Peyer's patch (tissue), 4 donors: ENCODE measurements at places on chromosomes 2 and 18. TPM values are rescaled to one million over a fixed set of nuclear protein-coding genes. Genes with fewer than 3 reads are reported as not detected.
A peak's percentile ranks its signal among the peaks of the same experiment; 100 is the strongest.

DNA sequence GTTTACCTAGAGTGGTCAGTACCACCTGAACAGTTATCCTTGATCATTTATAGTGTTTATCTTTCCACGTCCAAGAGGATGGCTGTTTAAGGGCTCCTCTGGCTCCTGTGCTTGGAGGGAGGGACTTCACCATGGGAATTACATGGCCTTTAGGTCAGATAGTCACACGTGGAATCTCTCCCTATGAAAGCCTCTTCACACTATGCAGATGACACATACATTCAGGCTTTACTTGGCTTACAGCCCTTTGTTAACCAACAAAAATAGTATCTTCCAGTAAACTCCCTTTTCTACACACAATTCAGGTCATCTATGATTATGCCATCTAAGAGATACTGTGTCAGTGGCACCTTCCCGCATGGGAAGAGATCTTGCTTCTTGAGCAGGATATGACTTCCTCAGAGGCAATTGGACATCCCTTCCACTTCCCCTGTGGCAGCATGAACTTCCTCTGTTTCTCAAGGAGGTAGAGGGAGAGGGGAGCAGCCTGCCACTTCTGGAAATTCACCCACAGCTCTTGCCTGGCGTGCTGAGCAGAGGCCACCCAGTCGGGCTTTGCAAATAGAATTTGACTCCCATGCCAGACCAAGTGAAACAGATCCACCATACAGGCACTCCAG is 53.5 kb downstream of the COLEC12 start:
- H3K4me3 ChIP-seq, result no peak overlapping the region
- H3K36me3 ChIP-seq, result no peaks in the 10 kb centered on the region
- DNase-seq, result no peak
- no peaks in the 10 kb centered on the region for H3K4me1 ChIP-seq

GRCh38 chr2:50691513-50691912 is 340.4 kb downstream of the NRXN1 start:
- no peaks in the 10 kb centered on the region for H3K27me3 ChIP-seq
- no peak overlapping the region for H3K4me3 ChIP-seq
- H3K4me1 ChIP-seq, result no peaks in the 10 kb centered on the region
- no peak overlapping the region for H3K27ac ChIP-seq

DNA sequence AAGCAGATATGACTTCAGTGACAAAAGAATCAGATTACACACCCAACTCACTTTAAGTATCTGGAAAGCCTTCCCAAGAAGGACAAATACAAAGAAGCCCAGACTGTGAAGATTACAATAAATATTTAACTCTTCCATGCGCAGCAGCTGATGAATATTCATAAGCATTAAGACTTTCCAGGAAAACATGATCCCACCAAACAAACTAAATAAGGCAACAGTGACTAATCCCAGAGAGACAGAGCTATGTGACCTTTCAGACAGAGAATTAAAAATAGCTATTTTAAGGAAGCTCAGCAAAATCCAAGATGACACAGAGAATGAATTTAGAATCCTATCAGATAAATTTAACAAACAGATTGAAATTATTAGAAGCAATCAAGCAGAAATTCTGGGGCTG is 108.2 kb upstream of the UBE2E3 start:
- no peaks in the 10 kb centered on the region for H3K4me1 ChIP-seq
- no peaks in the 10 kb centered on the region for H3K27me3 ChIP-seq
- no peak for DNase-seq
- H3K4me3 ChIP-seq, result no peak overlapping the region

- H3K27me3 ChIP-seq, result no peaks in the 10 kb centered on the region
- peak overlapping the region; percentile 47 for H3K4me3 ChIP-seq
- no peaks in the 10 kb centered on the region for H3K36me3 ChIP-seq
- H3K27ac ChIP-seq, result peak overlapping the region; percentile 69
- peaks cover 31% of the 10 kb centered on the region for H3K4me1 ChIP-seq
These were observed 1.0 kb downstream of the CD8A start for GRCh38 chr2:86789687-86790133.

DNA sequence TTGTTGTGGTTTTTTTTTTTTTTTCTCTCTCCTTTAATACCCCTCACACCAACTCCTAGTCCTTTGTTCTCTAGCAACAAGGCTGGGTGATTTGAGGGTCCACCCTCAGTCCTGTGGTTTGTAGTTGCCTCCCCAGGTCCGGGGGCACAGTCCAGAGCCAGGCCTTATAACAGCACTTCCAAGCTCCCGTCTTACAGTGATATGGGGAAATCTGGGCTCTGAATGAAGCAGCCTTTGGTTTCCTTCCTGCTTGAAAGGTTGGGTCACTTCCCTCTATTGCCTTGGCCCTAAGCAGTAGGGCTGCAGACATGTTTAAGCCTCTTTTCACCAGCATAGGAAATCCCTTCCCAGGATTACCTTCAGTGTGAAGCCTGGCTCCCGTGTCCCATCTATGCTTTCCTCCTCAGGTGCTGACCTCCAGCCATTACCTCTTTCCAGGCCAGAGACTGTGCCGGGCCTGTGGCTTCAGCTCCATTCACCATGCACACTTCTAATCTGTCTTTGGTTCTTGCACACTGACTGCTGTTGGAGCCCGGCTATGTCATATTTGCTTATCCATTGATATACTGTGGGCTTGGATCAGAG is 21.2 kb upstream of the NTSR2 start:
- peaks cover 4% of the 10 kb centered on the region for H3K4me1 ChIP-seq
- H3K36me3 ChIP-seq, result no peaks in the 10 kb centered on the region
- no peak overlapping the region for H3K4me3 ChIP-seq
- H3K27ac ChIP-seq, result no peak overlapping the region

DNA sequence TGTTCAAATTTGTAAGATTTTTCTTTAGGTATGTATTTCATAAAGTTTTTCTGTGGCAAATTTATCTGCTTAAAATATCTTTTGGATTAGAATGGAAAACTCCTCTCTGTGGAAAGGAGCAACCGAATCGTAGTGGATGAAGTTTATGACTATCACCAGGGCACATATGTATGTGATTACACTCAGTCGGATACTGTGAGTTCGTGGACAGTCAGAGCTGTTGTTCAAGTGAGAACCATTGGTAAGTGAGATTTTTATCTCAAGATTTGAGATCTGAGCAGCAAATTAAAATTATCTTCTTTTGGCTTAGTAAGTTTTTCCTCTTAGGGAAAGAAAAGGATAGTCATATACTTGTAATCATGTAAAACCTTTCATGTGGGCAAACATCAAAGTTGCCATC is 14.2 kb downstream of the IL18RAP start:
- H3K36me3 ChIP-seq, result no peaks in the 10 kb centered on the region
- H3K27ac ChIP-seq, result no peak overlapping the region
- no peak for DNase-seq
- H3K27me3 ChIP-seq, result no peaks in the 10 kb centered on the region
- H3K4me3 ChIP-seq, result no peak overlapping the region
- no peaks in the 10 kb centered on the region for H3K4me1 ChIP-seq

DNA sequence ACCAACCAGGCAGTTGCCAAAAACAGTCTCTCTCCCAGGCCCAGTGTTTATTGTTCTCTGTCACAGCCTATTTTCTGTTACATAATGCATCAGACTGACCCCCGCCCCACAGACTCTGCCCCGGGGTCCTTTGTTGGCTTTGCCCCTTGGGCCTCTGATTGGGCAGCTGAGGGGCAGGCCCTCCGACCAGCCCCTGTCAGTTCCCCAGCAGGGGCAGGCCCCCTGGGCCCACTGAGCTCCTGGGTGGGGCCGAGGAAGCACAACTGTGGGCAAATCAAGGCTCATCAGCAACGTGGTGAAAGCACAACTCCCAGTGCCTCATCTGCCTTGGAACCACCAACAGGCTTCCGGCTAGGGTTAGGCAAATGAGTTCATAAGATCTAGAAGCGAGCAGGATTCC is 160.1 kb upstream of the MYCN start:
- no peaks in the 10 kb centered on the region for H3K4me1 ChIP-seq
- no peaks in the 10 kb centered on the region for H3K36me3 ChIP-seq
- no peak overlapping the region for H3K27ac ChIP-seq
- H3K27me3 ChIP-seq, result no peaks in the 10 kb centered on the region
- DNase-seq, result no peak

- H3K4me1 ChIP-seq, result no peaks in the 10 kb centered on the region
- peak overlapping the region; percentile 41 for H3K27ac ChIP-seq
- no peaks in the 10 kb centered on the region for H3K36me3 ChIP-seq
- H3K4me3 ChIP-seq, result no peak overlapping the region
These were observed 293.7 kb downstream of the DYSF start for GRCh38 chr2:71746946-71747501.

- no peak overlapping the region for H3K27ac ChIP-seq
- H3K4me3 ChIP-seq, result no peak overlapping the region
- DNase-seq, result no peak
- H3K27me3 ChIP-seq, result no peaks in the 10 kb centered on the region
- H3K36me3 ChIP-seq, result no peaks in the 10 kb centered on the region
These were observed 19.3 kb downstream of the STK25 start for GRCh38 chr2:241489088-241489487.

DNA sequence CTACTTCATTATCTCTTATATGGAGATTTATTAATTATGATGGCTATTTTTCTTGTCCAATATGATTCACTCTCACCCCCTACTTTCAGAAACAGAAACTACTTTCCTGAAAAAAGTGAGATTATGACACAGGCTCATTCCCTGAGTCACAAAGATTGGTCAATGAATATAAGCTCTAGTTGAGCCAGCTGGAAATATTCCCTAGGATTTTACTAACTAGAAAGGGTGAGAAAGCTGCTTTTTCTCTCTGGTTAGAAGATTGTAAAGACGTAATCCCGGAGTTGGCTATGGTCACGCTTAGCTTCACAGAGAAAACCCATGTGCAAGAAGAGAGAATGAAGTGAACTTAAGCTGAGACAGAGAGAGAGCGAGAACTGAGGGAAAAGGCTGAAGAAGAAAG is 223.7 kb upstream of the SMAD7 start:
- no peaks in the 10 kb centered on the region for H3K36me3 ChIP-seq
- H3K27ac ChIP-seq, result no peak overlapping the region

DNA sequence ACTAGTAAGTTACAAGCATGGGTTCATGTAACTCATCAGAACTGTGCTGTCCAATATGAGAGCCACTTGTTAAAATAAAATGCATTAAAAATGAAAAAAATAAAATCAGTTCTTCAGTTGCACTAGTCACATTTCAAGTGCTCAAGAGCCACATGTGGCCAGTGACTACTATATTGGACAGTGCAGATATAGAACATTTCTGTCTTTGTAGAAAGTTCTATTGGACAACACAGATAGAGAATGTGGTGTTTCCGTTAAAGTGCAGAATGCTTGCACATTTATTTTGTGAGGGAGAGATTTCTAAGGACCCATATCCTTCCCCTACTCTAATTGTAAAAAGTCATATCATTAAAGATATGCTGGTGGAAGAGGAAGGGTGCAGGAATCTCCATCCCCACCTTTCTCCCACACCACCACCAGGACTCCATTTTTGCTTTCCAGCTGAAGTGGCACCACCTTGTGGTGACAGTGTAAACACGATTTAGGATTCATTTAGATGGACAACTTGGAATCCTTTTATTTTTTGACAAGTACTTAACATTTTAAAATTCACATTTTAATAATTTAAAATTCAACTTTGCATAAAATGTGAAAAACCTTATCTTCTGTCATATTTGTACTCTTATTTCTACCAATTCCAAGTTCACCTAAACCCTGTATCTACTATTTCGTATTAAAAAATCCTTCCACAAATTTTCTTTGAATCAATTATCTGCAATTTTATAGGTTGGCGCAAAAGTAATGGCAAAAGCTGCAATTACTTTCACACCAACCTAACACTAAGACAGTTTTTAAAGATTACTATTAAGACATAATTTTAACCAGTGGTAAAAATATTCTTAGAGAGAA is 9.4 kb upstream of the CD302 start:
- no peaks in the 10 kb centered on the region for H3K27me3 ChIP-seq
- H3K4me3 ChIP-seq, result no peak overlapping the region
- no peaks in the 10 kb centered on the region for H3K36me3 ChIP-seq
- DNase-seq, result peak; percentile 58
- no peaks in the 10 kb centered on the region for H3K4me1 ChIP-seq

DNA sequence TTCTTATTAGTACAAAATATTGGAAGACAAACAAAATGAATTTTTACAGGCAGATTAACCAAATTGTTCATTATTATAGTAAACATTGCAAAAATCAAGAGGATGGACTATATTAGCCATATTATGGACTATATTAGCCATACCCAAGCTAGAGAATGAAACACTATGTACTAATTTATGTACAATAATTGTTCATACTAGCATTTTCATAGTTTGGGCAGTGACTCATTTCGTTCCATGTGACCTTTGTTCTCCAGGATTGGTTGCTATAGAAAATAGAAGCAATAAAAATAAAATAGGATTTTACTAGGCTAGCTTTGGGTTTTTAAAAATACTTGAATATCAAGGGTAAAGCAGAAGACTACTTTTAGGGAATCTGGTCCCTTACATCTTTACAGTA is 176.8 kb downstream of the ZEB2 start:
- DNase-seq, result no peak
- H3K27me3 ChIP-seq, result no peaks in the 10 kb centered on the region
- no peak overlapping the region for H3K4me3 ChIP-seq
- H3K4me1 ChIP-seq, result no peaks in the 10 kb centered on the region

DNA sequence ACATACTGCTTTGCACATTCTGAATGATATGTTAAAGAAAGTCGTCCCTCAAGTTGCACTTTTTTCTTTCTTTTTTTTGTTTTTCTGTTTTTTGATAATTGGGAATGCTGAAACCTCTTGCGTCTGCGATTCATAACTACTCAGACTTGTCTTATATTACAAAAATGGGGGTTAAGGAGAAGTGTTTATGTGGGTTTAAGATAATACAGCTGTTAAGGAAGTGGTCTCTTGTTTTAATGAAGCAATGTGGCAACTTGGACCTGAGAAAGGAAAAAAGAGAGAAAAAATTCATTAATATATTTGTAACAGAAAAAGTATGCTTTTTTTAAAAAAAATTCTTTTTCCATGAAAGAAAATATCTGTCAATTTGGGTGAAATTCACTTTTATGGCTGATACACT is 268.5 kb upstream of the CCDC68 start:
- peak overlapping the region; percentile 3 for H3K27ac ChIP-seq
- no peaks in the 10 kb centered on the region for H3K27me3 ChIP-seq
- DNase-seq, result no peak
- no peak overlapping the region for H3K4me3 ChIP-seq
- H3K36me3 ChIP-seq, result no peaks in the 10 kb centered on the region

AKAIN1 gene
- not detected for total RNA-seq

TP53I3 gene
- total RNA-seq, result 87.5 TPM

SLC5A7 gene
- total RNA-seq, result not detected

CRYGD gene
- total RNA-seq, result not detected

CYP27A1 gene
- 68.5 TPM for total RNA-seq

ZNF532 gene
- 3.9 TPM for total RNA-seq

LBX2 gene
- 2.8 TPM for total RNA-seq

SPC25 gene
- not detected for total RNA-seq

LOXL3 gene
- 3.1 TPM for total RNA-seq

SULT6B1 gene
- not detected for total RNA-seq

MYO5B gene
- total RNA-seq, result 213 TPM
